ENCODE measurements at places on chromosomes 2 and 18.

DNA sequence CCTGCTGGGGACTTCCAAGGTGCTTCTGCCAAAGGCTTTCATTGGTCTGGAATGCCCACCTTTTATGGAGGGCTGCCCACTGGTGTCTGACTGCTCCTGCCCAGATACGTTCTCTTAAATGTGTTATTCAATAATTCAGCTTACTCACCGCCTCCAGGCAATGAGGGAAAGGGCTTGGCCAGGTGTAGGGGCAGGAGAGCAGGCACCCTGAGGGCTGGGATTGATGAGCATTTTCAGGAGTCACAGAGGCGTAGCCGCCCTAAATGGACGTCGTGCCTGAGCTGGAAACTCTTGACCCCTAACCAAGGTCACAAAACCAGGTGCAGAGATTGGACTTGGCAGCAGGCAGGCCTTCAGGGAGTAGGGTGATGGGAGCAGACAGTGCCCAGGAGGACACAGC lies 26.8 kb downstream of the MAL start:
- no peak for DNase-seq

DNA sequence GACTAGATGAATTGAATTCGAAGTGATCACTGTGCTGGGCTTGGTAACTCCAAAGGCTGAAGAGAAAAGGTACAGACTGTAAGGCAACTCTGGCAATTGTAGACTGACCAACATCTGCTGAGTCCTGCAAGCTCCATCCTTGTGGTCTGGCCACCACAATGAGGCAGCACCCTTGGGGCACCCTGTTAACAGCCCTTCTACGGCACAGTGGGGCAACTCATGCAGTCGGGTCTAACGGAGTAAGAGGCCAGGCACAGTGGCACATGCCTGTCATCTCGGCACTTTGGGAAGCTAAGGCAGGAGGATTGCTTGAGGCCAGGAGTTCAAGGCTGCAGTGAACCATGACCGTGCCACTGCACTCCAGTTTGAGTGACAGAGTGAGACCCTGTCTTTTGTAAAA lies 126.8 kb downstream of the ZAP70 start:
- no peak for DNase-seq

DNA sequence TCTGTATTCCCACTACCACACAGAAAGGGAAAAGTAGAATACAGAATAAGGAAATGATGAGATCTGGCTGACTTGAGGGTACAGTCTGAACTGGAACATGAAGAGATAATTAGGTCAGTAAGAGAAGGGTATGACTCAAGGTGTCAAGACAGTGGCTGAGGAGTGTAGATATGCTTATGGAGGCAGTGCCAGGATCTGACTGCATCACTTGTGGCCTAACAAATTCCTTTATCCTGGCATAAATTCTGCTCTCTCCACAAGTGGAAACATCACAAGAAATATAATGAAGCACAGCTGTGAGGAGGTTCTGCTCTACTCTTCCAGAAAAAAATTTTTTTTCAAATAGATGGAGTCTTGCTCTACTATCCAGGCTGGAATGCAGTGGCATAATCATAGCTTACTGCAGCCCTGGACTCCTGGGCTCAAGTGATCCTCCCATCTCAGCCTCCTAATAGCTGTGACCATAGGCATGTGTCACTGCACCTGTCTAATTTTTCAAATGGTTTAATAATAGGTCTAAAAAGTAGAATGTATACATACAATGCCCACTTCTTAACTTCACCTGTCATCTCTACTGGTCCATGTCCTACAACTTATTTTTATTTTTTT lies 85.3 kb downstream of the C2orf74 start:
- no peak for DNase-seq

DNA sequence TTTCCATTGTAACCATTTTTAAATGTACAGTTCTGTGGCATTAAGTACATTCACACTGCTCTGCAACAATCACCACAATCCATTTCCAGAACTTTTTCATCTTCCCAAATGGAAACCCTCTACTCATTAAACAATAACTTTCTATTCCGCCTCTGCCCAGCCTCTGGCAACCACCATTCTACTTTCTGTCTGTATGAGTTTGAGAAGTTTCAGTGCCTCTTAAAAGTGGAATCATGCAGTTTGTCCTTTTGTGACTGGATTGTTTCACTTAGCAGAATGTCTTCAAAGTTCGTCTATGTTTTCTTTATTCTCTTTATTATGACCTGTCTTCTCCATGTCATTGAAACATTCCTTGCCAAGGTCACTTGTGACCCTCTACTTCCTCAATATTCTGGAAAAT lies 22.0 kb upstream of the PELI1 start:
- DNase-seq: no peak

GRCh38 chr2:151315381-151315903 lies 26.0 kb upstream of the NMI start:
- no peak for DNase-seq

- DNase-seq: no peak
Observed at GRCh38 chr2:235908826-235909225, 259.4 kb downstream of the GBX2 start.

DNA sequence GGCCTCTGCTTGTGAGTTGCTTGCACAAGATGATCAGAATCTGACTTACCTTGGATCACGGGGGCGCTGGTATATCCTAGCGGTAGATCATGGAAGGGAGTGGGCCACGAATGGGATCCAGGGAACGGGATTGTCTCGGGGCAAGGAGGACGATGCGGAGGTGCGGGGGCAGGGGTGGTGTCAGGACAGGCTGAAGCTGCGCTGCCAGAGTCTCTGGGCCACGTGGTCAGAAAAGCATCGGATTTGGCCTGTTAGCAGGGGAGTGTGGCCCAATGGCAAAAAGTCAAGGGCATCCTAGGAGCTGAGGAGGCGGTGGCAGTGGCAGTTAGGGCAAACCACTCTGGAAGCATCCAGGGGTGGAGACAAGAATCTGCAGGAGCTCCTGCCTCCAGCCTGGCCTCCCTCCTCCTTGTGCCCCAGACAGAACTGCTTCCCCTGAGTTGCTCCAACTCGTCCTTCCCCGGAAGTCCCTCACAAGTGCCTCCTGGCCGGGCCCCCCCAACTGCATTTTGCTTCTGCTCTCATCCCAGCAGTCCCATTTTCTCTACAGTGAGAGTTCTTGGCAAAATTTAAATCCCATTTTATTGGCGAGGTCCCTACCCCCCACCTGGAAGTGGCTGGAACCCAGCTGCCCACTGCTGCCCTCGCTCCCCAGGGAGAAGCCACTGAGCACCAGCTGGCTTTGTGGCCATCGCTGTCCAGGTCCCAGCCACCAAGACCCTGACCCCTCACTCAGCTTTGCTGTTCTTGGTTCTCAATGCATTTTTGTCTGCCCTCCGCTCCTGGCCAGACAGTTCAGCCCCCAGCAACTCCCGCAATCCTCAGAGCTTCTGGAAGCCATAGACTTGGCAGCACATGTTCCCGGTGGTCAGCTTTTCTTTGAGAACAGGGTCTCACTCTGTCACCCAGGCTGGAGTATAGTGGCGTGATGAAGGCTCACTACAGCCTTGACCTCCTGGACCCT lies 5.6 kb upstream of the CCDC74B start:
- no peak for DNase-seq

DNA sequence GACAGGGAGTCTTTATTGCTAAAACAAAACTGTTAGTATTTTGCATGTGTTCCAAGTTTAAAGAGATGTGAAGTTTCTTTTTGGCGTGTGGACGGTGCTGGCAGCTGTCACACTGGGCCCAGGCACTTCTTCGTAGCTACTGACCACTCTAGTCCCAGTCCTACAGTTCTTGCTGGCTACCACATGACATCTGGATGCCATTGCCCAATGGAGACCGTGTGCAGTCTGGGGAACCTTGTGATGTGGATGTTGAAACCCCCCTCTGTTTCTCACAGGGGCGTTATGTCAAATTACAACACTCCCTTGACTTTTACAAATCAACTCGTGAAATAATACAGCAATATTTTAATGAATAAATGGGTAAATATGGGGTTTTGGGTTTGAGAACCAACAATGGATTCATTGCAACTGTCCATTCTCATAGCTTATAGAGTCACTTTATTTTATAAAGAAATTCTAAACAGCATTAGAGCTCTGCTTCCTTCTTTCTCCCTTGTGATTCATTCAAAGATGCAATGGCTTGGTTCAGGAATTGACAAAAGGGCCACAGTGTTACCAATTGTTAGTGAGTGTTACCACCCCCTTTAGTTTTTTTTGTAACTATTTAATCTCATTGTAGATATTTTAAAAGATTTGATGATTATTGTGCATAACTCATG lies 1.2 kb downstream of the GPD2 start:
- no peak for DNase-seq

DNA sequence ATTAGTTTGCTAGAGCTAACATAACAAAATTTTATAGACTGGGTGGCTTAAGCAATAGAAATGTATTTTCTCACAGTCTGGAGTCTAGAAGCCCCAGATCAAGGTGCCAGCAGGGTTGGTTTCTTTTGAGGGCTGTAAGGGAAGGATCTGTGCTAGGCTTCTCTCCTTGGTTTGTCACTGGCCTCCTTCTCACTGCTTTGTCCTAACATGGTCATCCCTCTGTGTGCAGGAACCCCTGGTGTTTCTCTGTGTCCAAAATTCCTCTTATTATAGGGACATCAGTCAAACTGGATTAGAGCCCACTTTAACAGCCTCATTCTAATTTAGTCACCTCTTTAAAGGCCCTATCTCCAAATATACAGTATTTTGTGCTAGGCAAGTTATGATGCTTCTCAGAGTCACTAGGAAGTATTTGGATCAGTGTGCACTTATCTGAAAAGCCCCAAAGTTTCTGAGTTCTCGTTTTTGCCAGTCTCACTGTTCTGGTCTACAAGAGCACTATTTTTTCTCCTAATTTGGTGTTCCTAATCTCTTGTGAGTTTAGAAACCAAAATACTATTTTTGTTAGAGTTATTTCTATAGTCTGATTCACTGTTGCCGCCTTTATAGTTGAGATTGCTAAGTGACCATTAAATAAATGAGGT lies 29.0 kb downstream of the ZC3H6 start:
- no peak for DNase-seq

GRCh38 chr2:12397854-12398253 lies 318.9 kb upstream of the TRIB2 start:
- no peak for DNase-seq

GRCh38 chr18:907115-907884 lies 2.6 kb downstream of the ADCYAP1 start:
- DNase-seq: no peak

DNA sequence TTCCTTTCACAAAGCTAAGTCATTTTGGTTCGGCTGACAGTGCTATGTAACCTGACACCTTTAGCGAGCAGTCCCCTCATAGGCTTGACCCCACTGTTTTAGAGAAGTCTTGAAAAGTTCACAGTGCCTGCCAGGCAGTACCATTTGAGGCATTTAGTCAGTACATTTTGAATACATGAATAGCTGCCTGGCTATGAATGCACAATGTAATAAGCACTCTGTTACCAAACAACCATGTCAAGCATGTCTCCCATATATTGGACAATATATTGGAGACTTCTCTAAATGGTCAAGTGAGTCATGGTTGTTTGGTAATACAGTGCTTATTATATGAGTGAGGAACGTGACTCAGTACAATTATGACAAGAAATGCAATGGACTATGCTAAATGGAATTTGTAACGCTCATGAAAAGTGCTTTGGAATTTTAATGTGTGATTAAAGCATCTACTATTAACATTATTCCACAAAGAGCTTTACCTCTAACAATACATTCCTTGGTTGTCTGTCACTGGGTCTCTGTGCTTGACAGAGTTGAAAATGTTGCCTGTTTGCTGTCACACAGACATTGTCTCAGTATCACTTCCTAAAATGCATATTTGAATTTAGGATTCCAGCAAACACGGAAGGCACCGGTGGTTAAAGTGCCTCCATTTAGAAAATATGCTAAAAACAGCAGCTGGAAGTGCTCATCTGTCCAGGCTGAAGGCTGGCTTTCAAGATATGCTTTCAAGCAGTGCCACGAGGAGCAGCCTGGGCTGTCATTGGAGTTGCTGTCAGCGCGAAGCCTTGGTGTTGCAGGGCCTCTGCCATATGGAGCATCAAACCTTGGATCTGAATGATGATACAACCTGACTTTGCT lies 458.6 kb downstream of the FBXO15 start:
- DNase-seq: no peak

DNA sequence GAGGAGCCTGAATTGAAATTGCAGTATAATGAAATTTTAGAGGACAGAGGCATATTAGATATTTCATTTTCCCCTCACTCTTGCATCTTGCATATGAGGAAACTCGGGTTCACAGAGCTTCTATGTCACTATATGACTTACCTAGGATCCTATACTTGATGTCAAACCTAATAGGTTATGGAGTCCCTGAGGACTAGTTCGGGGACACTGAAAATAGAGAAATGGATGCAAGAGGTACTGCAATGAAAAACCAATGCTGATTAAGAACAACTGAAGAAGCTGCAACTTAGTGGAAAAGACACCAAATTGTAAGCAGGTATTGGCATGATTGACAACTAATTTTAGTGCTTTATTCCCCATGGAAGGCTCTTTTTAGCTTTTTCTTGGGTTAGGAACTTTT lies 210.1 kb downstream of the IKZF2 start:
- DNase-seq: no peak

DNA sequence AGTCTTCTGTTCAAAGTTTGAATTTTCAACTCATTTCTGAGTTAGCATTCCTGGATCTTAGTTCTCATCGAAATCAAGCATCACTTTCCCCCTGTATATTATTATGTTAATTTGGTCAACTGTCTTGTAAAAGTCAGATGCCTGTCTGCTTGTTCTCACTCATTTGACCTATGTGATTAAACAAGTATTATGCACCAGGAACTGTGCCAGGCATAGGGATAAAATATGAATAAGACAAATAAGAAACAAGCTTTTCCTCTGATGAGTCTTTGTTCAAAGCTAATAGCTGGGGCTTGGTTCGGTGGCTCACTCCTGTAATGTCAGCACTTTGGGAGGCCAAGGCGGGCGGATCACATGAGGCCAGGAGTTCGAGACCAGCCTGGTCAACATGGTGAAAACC lies 19.7 kb upstream of the EMILIN2 start:
- DNase-seq: no peak

- peak; percentile 3 for DNase-seq
Observed at GRCh38 chr2:55014962-55015939, 35.0 kb downstream of the RTN4 start.

DNA sequence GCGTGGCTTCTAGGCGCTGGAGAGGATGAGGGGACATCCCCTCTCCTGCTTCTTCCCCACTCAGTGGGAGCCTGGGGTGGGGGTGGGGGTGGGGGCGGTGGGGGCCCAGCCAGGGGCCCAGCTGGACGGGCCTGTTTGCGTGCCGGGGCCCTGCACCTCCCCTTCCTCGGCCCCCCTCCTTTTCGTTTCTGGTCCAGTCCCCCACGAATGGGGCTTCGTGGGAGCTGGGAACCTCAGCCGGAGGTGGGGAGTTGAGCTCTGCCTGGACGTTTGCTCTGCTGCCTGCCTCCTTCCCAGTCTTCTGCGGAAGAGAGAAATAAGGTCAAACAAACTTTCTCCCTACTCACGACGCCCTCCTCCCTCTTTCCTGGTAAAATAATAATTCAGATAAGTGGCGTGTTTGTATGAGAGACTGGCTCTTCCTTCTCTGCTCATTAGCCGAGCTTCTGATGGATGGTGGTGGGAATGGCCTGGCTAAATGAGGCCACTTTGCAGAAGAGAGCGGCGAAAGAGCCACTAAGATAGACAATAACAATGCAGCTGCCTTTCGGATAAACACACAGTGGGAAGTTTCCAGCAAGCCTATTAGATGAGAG lies 782 bp downstream of the MTA3 start:
- no peak for DNase-seq

- DNase-seq: peak; percentile 35
Observed at GRCh38 chr2:214593727-214594126, 182.9 kb downstream of the VWC2L start.
